Activated T-helper 1 cell treated with anti-CD3 and anti-CD28 coated beads, Interleukin-2, amount 50 U/mL, for 16 hours (primary cell): ENCODE measurements at places on chromosomes 2 and 18.

DNA sequence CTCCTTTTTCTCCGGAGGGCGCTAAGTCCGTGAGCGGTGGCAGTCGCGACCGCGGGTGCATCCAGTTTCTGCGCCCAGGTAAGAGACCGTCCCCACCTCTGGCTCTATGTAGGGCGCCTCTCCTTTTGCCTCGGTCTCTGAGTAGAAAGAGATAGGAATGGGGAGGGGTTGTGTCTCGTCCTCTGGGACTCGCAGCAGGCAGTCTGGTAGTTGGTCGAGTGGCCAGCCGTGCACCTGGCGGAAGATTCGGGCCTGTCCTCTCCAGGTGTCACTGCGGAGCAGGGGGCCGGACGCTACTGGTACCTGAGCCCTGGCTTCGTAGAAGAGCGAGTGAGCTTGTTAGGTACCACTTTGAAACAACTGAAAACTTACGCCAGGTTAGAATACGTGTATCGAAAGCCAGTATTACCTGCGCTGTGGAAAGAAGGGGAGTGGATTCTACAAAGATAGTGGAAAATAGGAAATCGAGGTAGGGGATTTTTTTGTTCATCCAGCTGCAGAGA, 403 bp downstream of the MAP2 start:
- no peak for DNase-seq

GRCh38 chr2:120990451-120990871, 254.8 kb downstream of the GLI2 start:
- DNase-seq = no peak

DNA sequence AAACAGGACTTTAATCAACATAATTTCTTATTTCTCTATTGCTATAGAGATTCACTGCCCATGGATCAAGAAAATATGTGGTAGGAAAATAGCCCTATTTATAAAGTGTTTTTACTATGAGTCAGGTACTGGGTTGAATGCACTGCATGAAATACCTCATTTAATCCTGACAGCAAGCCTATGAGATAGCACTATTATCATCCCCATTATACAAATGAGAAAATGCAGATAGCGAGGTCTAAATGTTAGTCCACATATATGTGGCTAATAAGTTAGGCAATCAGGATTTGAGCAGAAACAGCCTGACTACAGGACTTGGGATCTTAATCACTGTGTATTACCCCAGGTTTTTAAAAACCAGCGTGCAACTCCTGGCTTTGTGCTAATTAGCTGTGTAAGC, 8.5 kb upstream of the LYPD1 start:
- DNase-seq = no peak

- no peak for DNase-seq
These were observed 81.6 kb downstream of the TWIST2 start for GRCh38 chr2:238929242-238930081.

DNA sequence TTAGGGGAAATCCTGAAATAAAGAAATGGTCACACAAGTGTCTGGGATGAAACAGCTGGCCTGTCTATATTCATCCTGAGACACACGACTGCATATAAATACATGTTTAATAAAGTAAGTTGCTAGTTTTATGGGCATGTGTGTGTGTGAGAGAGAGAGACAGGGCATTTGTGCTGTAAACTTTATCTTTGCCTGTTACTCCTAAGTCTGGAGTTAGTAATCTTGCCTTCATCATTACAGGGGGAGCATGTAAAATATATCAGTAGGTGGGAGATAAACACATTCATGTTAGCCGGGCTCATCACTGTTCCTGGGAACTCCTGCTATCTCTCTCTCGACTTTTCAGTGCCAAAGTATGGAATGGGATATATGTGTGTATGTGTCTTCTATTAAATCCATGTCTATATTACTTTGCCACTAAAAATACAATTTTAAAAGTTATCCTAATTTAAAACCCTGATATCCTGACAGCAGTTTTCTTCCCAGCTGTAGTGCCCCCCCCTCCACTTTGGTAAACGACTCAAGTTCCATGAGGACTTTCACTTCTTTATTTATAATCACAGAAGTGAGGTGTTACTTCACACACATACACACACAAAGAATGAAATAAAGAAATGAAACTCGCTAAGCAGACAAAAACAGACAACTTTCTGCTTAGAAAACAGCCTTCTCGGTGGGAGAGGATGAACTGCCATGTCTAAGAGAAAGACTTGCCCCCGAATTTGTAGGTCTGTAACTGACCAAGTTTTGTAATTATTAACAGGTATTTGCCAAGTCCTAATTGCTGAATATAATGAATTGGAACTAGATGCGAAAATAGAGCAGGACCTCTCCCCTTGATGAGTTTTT, 947 bp downstream of the ZEB2 start:
- no peak for DNase-seq

GRCh38 chr2:133377599-133377998, 190.7 kb downstream of the NCKAP5 start:
- DNase-seq = no peak

DNA sequence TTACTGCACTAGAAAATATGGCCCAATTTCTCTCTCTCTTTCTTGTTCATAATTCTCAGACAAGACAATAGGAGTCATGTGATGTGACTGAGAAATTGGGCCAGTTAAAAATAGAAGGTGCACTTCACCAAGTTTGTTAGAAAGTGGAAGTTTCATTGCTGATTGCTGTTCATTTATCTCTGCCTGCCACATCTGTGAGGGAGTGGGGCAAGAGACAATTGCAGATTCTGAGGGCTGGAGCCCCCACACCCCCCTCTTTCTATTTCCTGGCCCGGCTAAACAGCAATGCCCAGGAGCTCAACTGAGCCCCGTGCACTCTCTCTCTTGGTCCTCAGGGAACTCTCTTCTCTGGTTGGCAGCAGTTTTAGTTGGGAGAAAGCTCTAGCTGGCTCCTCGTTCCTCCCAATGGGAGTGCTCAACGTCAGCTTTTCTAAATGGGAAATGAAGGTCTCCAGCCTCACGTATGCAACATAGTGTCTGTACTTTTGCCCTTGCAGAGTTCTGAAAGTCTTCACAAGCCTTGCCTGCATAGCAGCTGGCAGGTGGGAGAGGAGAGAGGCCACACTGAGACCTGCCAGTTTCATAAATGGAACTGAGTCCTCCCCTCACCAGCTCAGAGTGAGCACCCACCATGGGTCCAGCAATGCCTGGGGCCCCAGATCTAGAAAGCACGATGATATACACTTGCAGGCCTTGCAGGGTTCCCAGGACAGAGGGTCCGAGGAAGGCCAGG, 115.7 kb downstream of the MYCN start:
- no peak for DNase-seq

DNA sequence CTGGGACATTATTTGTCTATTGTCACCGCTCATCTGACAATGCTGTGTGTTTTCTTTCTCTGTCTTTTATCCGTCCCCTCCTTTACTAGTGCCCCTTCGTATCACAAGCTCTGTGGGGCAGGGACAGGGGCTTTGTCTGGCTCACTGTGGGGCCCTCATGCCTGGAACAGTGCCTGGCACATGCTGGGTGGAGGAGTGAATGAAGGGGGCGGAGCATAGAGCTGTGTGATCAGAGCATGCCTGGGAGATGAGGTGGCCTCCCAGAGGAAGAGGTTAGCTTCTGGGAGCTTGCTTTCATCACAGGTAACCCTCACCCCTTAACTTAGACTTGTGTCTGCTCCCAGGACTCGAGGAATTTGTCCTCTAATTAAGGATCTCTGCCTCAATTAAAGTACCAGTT, 16.4 kb downstream of the MTCL1 start:
- no peak for DNase-seq

DNA sequence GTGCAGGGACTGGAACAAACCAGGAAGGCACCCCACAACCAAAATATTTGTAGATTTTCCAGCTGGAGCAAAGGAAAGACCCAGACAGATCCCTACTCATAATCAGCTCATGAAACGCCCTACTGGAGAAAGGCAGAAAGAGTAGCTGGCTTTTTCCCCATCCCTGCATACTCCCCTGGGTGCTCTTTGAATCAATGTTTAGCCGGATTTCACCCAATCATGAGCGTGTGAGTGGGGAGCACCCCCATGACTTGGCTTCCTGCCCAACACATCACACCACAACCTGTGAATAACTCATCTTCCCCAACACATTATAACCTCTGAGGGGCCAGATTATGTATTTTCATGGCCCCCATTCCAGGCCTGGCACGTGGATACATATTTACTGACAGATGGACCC, 35.1 kb upstream of the SLC14A1 start:
- DNase-seq = peak; percentile 23
